ENCODE measurements at places on chromosomes 13 and 19. TPM values are rescaled to one million over a fixed set of nuclear protein-coding genes. Genes with fewer than 3 reads are reported as not detected.

The SYNGR4 gene
- not detected for total RNA-seq

The FAM124A gene
- total RNA-seq, result not detected

DNA sequence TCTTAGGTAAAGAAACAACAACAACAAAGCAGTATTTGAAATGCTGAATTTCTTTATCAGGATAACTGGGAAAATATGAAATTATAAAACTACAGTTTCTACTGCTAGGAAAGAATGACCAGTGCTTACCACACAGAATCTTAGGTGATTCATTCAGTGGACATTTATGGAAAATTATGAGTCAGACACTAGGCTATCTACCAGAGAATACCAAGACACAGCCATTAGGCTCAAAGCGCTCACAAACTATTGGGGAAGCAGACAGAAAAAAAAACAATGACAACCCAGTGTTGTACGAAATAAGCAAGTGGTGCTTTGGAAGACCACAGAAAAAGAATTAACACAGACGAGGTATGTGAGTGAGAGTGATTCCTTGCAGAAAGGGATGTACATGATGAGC is 1019.5 kb downstream of the PCDH9 start:
- no peak for DNase-seq

GRCh38 chr13:98147521-98147920 is 4.6 kb downstream of the FARP1 start:
- no peak for DNase-seq

GRCh38 chr19:16398530-16399249 is 73.1 kb downstream of the EPS15L1 start:
- no peak for DNase-seq

DNA sequence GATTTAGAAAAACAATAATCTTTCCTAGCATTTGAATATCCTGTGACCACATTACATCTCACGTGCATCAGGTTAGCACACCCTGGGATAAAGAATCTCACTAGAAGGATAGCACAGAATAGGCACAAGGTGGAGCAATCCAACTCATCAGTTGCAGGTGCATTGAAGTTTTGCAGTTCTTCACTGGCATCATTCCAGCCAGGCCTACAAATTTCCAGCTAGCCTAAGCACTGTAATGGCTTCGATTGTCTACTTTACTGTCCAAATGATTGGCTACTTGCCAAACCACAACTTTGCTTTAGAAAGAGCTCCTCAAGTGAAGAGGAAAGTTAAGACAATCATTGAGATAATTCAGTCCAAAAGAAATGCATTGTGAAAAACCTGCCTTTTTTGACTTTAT is 89.5 kb downstream of the SPRY2 start:
- DNase-seq, result no peak

DNA sequence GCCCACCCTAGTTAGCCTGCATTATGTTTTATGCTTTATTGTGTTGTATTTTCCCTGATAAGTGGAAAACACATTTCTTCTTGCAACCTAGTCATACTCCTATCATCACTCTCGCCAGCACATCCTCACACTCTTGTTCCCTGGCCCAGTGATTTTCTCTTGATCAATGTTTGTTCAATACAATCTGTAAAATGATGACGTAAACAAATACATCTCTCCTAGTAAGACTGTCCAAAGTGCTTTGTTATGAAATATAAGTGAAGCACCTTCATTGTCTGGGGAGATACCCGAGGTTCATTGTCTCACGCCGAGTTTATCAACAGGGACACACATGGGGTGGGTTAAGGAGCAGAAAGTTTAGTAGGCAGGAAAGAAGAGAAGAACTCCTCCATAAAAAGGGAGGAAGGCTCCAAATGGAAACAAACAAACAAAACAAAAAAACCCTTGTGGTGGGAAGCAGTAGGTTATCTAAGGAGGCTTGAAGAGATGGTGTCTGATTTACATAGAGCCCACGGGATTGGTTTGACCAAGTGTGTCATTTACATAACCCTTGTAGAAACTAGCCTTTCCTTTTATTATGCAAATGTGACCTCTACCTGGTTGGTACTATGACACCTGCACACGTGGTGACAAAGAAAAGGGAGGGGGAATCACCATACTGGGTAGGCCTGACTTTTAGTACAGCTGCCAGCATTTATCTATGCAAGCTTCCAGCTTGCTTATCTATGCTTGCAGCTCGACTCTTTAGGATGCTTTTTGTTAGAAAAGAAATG is 1317.9 kb upstream of the SPRY2 start:
- no peak for DNase-seq
